Mesothelial cell of epicardium (in vitro differentiated cells): ENCODE measurements at places on chromosomes 7 and 10. TPM values are rescaled to one million over a fixed set of nuclear protein-coding genes. Genes with fewer than 3 reads are reported as not detected.

The ACSM6 gene
- total RNA-seq = not detected in 3 replicates

The SORBS1 gene
- total RNA-seq = 21.5 to 25.1 TPM (median 24.9 TPM) in 3 replicates

- no peak overlapping the region for H3K4me3 ChIP-seq
- H3K27me3 ChIP-seq = peaks cover 53% of the 10 kb centered on the region
- H3K36me3 ChIP-seq = no peaks in the 10 kb centered on the region
- no peak overlapping the region for H3K27ac ChIP-seq
- no peak for DNase-seq
Measured at GRCh38 chr7:154842591-154842990, 160.3 kb downstream of the PAXIP1 start.

The AGAP3 gene
- total RNA-seq = 134 to 146 TPM (median 141 TPM) in 3 replicates

DNA sequence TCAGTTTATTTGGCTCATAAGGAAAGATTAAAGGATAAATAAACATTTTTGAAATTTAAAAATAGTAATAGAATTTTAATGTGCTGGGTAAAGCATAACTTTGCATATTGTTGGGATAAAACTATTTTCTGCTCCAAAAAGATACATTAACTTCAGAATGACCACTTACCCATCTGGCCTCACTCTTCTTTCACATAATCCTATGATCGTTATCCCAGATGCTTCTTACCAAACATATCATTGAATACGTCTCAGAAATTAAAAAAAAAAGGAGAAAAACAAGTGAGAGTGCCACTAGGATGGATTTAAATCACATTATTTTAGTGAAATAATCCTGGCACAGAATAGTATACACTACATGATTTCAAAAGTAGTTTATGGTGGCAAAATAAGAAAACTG lies 677.5 kb upstream of the ZWINT start:
- H3K4me3 ChIP-seq = no peak overlapping the region
- no peaks in the 10 kb centered on the region for H3K4me1 ChIP-seq
- H3K27ac ChIP-seq = no peak overlapping the region
- no peaks in the 10 kb centered on the region for H3K36me3 ChIP-seq
- no peak for DNase-seq

DNA sequence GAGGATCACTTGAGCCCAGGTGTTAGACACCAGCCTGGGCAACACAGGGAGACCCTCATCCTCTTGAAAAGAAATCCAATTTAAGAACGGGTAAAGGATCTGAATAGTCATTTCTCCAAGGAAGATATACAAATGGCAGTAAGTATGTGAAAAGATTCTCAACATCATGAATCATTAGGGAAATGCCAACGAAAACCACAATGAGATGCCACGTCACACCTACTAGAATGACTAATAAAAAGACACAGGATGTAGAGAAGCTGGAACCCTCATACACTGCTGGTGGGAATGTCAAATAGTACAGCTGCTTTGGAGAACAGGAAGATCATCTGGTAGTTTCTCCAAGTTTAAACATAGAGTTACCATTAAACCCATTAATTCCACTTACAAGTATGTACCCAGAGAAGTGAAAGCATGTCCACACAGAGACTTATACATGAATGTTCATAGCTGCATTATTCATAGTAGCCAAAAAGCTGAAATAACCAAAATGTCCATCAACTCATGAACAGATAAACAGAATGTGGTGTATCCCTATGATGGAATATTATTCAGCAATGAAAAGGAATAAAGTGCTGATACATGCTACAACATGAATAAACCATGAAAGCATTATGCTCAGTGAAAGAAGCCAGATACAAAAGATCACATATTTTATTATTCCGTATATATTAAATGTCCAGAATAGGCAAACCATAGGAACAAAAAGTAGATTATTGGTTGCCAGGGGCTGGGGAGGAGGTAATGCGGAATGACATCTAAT lies 13.1 kb upstream of the ZMIZ2 start:
- no peak overlapping the region for H3K27ac ChIP-seq
- no peaks in the 10 kb centered on the region for H3K4me1 ChIP-seq

The ADAMTS14 gene
- total RNA-seq = 3.2 to 4.1 TPM (median 3.9 TPM) in 3 replicates

DNA sequence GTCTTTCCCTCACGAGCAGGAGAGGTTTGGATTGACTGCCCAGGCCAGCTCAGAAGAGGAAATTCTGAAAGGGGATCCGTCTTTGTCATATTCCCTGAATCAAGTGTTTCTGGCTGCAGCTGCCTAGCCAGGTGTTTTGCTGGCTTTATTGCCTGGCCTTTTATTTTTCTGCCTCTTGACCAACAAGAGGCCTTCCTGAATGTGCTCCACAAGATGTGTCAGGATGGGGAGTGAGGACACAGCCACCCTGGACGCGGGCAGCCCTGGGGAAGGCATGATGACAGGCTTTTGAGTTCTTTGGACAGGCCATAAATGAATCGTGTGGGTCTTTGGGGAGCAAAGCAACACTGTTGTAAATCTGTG lies 163.6 kb downstream of the CAMK1D start:
- no peak for DNase-seq
- H3K4me3 ChIP-seq = no peak overlapping the region
- H3K36me3 ChIP-seq = no peaks in the 10 kb centered on the region

The RAMP3 gene
- total RNA-seq = not detected in 3 replicates

The FOXP2 gene
- total RNA-seq = 13.9 to 18.2 TPM (median 15.3 TPM) in 3 replicates

- H3K4me3 ChIP-seq = no peak overlapping the region
- H3K27me3 ChIP-seq = peaks cover 87% of the 10 kb centered on the region
- no peak overlapping the region for H3K27ac ChIP-seq
- no peak for DNase-seq
- no peaks in the 10 kb centered on the region for H3K4me1 ChIP-seq
- H3K36me3 ChIP-seq = no peaks in the 10 kb centered on the region
Measured at GRCh38 chr10:23686722-23687121, 247.8 kb downstream of the OTUD1 start.

The PHKG1 gene
- total RNA-seq = 1.7 to 2.6 TPM (median 2.6 TPM) in 3 replicates

DNA sequence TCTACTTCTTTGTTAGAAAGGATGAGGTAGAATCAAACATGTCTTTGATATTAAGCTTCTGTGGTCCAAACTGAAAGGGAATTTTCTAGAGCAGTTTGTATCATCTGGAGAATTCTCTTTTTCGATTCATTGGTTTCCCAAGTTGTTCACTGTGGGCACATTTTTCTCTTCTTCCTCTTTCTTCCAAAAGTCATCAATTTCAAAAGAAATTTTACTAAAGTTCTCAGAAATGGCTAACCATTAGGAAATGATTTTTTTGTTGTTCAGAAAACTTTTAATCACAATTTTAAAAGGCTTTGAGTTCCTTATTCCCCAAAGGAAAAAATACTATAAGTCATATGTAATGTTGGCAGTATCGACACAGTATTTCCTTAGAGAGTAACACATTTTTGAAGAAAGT lies 28.3 kb upstream of the CCDC6 start:
- no peaks in the 10 kb centered on the region for H3K36me3 ChIP-seq
- no peak overlapping the region for H3K4me3 ChIP-seq
- no peak for DNase-seq
- no peak overlapping the region for H3K27ac ChIP-seq
- H3K27me3 ChIP-seq = no peaks in the 10 kb centered on the region

The PIP gene
- not detected in 3 replicates for total RNA-seq

The SFRP5 gene
- total RNA-seq = 0.69 to 1.1 TPM (median 0.86 TPM) in 3 replicates

The CADPS2 gene
- 1.9 to 2.7 TPM (median 2.3 TPM) in 3 replicates for total RNA-seq

- peak overlapping the region; percentile 55 for H3K27ac ChIP-seq
- no peaks in the 10 kb centered on the region for H3K36me3 ChIP-seq
- peaks cover 22% of the 10 kb centered on the region for H3K4me1 ChIP-seq
Measured at GRCh38 chr10:121137533-121137932, 286.4 kb downstream of the WDR11 start.

- H3K4me1 ChIP-seq = no peaks in the 10 kb centered on the region
- no peak overlapping the region for H3K27ac ChIP-seq
- peaks cover 10% of the 10 kb centered on the region for H3K27me3 ChIP-seq
- DNase-seq = no peak
Measured at GRCh38 chr7:88888684-88889083, 93.1 kb upstream of the TEX47 start.

The SPRN gene
- total RNA-seq = 0.50 to 0.69 TPM (median 0.55 TPM) in 3 replicates

DNA sequence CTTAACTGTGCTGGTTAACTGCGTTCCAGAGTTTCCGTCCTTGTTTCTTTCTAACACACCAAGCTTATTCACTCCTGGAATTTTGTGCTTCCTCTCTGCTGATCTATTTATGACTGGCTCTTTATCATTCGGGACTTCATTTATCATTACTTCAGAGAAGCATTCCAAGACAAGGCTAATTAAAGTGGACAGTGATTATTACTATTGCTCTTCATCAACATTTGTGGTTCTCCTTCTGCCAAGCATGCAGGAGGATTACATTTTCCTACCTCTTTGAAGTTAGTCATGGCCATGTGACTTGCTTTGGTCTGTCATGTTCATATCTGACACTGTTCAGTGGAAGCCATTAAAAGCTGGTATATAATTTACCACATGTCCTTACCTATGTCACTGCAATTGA lies 172.4 kb upstream of the AGR3 start:
- peaks cover 5% of the 10 kb centered on the region for H3K36me3 ChIP-seq
- H3K4me1 ChIP-seq = peaks cover 10% of the 10 kb centered on the region
- DNase-seq = no peak
- no peak overlapping the region for H3K27ac ChIP-seq
- H3K27me3 ChIP-seq = peaks cover 2% of the 10 kb centered on the region
- no peak overlapping the region for H3K4me3 ChIP-seq

The CCAR1 gene
- 114 to 124 TPM (median 116 TPM) in 3 replicates for total RNA-seq

GRCh38 chr10:92356041-92356440 lies 65.1 kb downstream of the MARCHF5 start:
- no peak overlapping the region for H3K4me3 ChIP-seq
- H3K27me3 ChIP-seq = peaks cover 2% of the 10 kb centered on the region
- no peak overlapping the region for H3K27ac ChIP-seq
- H3K36me3 ChIP-seq = no peaks in the 10 kb centered on the region
- no peak for DNase-seq

The PSTK gene
- total RNA-seq = 7.7 to 9.1 TPM (median 8.2 TPM) in 3 replicates

The SUN3 gene
- not detected in 3 replicates for total RNA-seq
